ENCODE measurements at places on chromosomes 12 and 14. TPM values are rescaled to one million over a fixed set of nuclear protein-coding genes. Genes with fewer than 3 reads are reported as not detected.

FOXN4 gene
- not detected for total RNA-seq

DNA sequence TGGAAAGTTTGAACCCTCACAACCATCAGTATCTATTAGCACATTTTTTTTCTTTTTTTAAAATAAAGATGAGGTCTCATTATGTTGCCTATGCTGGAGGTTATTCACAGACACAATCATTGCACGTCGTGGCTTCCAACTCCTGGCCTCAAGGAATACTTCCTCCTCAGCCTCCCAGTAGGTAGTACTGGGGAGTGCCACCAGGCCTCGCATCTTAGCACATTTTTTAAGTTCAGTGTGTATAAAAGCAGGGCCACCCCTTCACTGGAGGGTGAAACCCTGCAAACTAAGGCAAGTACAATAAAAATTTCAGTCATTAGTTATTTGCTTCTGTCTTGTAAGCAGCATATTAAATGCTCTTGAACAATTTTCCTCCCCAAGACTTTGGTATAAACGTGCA is 114.2 kb upstream of the SINHCAF start:
- DNase-seq: no peak

NPFF gene
- not detected for total RNA-seq

DNA sequence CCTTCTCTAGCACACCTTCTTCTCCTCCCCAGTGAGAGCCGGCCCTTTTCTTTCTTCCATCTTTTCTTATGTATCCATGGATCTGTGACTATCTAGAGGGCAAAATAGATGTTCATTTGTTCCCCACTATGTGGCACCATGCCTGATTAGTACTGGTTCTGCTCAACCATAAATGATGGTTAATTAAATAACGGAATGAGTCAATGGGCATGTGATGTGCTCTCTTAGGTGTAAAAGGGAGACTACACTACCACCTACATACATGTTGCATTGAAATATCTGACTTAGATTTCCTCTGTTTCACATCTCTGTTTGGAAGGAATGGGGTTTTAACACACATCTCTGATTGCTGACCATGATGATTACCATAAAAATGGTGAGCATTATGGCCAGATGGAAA is 116.5 kb downstream of the BTG1 start:
- no peak for DNase-seq

DNA sequence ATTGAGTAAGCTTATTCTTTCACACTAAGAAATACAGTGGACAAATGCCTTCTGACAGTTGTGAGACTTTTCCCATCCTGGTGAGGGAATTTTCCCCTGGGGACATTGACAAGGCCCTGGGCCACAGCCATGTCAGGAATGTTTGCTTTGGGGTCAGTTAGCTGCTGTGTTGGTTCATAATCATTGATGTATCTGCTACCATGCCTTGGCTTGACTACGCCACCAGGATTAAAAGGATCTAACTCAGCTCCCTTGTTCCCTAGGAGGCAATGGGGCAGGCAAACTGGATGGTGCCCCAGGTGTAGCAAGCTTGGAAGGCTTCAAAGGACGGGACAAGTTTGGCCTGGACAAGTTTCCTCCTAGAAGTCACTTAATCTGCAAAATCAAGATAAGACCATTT is 3.1 kb upstream of the CCDC88C start:
- DNase-seq: no peak

Measured in sigmoid colon (tissue), 7 donors.